ENCODE measurements at places on chromosomes 5 and 9. TPM values are rescaled to one million over a fixed set of nuclear protein-coding genes. Genes with fewer than 3 reads are reported as not detected.

DNA sequence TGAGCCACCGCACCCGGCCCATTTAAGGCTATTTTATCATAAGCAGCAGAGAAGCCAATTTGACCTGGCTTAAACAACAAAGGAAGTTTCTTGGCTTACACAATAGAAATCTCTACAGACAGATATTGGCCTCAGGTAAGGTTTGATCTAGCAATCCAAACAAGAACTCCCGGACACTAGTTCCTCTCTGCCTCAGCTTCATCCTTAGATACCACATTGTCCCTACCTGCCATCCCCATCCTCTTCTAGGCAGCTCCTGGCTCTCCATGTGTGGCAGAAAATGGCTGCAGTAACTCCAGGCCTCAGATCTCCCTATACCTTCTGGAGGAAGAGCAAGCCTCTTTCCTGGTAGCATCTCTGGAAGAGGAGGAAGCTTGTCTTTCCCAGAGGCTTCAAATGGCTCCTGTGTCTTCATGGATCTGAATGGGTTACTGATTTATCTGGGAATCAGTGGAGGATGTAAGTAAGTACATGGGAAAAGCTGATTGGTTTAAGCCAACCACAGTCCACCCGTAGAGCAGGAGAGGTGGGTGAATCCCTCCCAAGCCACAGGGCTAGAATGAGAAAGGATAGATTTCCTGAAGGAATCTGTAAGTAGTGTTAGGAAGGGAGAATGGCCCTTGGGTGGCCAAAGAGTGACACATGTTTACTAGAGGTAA is 26.7 kb upstream of the AOPEP start:
- no peak for DNase-seq

The PCDHA6 gene
- total RNA-seq, result not detected

DNA sequence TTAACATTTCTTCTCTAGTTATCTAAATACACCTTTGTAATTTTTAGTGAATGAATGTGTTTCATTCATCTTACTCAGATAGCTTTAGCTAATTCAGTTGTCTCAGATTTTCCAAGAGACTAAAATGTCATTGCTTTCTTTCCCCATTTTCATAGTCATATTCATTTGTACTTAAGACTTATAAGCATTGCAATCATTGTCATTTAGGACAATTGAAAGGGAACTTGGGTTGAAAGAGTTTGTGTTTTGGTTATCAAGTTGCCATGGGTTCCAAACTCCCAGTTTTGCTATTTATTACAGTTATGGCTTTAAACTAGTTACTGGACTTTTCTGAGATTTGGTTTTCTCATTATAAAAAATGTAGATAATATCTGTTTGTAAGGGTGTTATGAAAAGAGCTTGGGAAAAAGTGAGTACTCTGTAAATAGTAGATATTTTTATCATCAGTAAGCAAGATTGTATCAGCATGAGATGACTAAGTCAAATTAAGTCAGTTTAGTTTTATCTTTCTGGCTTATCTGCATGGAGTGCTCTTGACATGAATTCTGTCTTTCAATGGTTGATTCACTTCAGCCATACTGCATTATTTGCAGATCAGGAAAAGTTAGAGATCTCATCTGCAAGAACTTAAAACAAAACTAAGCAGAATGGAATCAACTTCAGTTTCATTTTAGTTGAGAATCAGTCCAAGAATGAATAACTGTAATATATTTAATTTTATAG is 107.5 kb downstream of the PBX3 start:
- DNase-seq, result no peak

DNA sequence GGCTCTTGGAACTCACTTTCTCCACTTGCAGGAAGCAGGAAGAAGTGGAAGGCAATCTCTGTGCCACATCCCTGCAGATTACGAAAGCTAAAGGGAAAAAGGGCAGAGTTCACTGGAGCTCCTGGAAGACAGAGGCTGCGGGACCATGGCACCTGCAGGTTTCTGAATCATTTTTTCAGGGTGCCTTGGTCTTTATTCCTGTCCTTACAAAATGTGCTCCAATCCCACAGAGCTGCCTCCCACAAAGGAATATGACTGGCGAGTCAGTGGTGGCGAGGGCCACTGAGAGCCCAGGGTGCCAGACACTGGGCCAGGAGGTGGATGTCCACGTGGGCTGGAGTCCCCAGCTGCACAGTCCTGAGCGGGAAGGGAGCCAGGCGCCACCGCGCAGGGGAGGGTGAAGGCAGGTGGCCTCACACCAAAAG is 183.0 kb downstream of the FANCC start:
- DNase-seq, result no peak

DNA sequence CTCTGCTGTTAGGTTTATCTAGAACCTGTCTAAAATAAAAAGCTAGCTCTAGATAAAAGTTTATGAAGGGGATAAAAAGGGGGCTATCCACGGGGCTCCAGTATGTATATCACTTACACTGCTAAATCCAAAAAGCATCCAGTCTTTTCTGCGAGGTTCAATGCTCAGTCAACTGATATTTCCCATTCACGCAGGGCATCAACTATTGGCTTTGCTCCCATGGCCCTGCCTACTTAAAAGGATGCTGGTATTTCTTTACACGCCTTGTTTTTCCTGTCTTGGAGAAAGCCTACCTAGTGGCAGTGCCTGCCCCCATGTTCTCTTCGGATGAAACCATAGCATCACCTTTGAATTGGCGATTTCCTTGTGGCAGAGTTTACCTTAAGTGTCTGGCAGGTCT is 8.1 kb downstream of the SPRY4 start:
- no peak for DNase-seq

All from activated naive CD8-positive, alpha-beta T cell treated with anti-CD3 and anti-CD28 coated beads for 36 hours (primary cell).